GM10248 (cell line): ENCODE measurements at places on chromosomes 13 and 19.
A peak's percentile ranks its signal among the peaks of the same experiment; 100 is the strongest.

- DNase-seq, result no peak
Observed at GRCh38 chr19:16096280-16096855, 15.3 kb upstream of the RAB8A start.

- no peak for DNase-seq
Observed at GRCh38 chr13:38530492-38530891, 156.4 kb upstream of the FREM2 start.

DNA sequence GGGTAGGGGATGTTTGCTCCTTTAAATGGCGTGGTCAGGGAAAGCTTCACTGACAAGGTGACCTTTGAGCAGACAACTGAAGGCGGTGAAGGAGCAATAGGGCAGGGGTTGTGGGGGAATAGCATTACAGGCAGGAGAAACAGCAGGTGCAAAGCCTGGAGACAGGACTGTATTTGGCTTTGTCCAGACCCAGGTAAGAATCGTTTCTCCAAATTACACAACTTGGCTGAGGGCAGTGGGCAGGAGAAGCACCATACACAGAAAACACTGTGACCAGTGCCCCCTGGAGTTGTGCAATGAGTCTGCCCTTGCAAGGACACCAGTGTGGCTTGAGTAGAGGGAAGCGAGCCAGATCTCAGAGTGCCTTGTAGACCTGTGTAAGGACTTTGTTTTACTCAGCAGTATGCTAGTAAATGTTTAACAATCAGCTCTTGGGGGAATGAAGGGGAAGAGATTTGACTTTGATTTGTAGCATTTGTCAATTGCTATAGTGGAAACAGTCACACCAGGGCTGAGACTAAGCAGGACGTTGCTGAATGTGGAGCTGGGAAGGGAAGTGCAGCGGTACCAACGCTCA, 360.0 kb downstream of the DCT start:
- DNase-seq, result no peak

- DNase-seq, result no peak
Observed at GRCh38 chr13:40483601-40484000, 182.8 kb downstream of the FOXO1 start.

GRCh38 chr13:47437406-47437805, 540.6 kb upstream of the HTR2A start:
- DNase-seq, result no peak

DNA sequence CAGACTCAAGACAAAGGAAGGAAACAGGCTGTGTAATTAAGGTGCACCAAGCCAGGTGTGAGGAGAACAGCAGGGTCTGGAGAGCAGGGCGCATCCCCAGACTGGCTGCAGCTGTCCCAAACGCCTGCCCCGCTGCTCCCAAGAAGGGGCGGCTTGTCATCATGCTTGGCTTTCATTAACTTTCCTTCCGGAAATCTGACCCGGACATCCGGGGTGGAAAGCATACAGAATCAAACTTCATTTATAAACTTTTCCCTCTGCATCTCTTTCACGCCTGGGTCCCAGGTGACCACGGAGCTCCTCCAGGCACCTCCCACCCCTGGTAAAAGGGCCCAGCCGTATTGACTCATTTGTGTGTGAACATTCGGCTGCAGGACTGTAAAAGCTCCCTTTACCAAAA, 31.7 kb downstream of the TSHZ3 start:
- DNase-seq, result no peak

DNA sequence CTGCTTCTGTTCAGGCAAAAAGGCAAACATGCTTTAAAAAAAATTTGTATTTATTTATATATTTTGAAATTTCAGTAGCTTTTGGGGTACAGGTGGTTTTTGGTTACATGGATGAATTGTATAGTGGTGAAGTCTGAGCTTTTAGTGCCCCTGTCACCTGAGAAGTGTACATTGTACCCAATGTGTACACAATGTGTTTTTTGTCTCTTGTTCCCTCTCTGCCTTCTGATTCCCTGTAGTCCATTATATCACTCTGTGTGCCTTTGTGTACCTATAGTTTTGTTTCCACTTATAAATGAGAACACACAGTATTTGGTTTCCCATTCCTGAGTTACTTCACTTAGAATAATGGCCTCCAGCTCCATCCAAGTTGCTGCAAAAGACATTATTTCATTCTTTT, 77.4 kb downstream of the PDS5B start:
- DNase-seq, result no peak

- no peak for DNase-seq
Observed at GRCh38 chr19:13505761-13506470, 363 bp downstream of the CACNA1A start.

GRCh38 chr13:45179428-45179827, 21.4 kb downstream of the KCTD4 start:
- no peak for DNase-seq

DNA sequence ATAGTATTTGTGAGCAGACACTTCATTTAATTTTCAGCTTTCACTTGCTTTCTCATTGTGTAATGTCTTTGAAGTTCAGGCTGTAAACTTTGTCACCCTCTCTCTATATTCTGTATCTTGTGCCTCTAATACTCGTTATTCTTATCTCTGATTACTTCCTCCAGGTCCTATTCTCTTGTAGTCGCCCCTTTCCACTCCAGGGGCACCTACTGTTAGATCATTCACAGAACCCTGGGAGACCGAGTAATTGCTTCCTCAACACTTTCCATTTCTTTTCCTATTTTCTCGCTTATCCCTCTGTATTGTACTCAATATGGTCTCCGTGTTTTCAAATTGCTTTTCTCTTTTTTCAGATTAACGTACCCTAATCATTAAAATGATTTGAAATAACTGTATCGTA, 93.9 kb upstream of the TDRD3 start:
- no peak for DNase-seq

GRCh38 chr13:42658019-42658418, 84.1 kb downstream of the TNFSF11 start:
- DNase-seq, result no peak

DNA sequence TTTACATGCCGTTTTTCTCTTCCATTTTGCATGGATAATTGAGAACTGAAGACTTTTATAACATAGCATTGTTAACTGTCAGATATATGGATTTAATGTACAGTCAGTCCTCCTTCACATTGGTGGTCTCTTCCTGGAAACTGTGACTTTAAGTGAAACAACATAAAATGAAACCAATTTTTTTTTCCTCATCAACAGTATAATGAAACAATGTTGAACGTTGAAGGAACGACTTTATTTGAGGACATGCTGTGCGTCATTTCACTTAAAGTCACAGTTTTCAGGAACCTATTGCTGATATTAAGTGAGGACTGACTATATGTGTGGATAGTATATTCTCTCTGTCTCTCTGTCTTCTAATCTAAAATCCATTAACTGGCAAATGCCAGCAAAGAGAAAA, 54.8 kb downstream of the COG3 start:
- no peak for DNase-seq

DNA sequence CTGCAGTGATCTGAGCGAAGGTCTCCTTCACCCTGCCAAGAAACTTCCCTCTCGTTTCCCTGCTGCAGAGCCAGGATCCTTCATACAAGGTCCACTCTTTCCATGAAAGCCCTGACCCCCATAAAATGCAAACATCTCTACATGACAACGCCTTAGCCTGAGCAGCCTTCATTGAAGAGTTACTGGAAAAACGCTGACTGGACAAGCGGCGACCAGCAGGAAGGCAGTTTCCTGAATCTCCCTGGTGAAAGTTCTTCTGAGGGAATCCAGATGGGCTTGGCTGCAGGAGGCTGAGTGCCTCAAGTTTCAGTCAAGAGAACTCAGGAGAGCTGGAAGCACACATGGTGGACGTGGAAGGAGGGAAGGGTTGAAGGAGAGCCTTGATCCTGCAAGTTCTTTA, 17.7 kb downstream of the GSX1 start:
- no peak for DNase-seq

GRCh38 chr19:4647676-4648644, 8.6 kb downstream of the TNFAIP8L1 start:
- DNase-seq, result peak; percentile 38

DNA sequence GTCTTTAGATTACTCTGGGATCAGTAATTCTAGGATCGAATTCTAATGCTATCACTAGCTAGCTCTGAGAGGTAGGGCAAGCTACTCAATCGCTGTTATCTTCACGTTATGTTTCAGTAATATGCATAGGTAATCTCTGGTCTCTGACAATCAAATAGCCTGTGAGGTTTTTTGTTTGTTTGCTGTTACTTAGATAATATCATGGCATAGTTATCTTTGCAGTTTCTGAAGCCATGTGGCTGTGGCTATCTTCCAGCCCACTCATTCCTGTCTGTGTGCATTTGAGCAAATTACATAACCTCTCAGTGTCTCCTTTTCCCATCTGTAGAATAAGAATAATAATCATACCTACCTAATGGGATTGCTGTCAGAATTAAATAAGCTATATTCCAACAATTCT, 330.2 kb downstream of the PCDH9 start:
- no peak for DNase-seq

GRCh38 chr13:109790942-109791605, 4.7 kb upstream of the IRS2 start:
- no peak for DNase-seq

DNA sequence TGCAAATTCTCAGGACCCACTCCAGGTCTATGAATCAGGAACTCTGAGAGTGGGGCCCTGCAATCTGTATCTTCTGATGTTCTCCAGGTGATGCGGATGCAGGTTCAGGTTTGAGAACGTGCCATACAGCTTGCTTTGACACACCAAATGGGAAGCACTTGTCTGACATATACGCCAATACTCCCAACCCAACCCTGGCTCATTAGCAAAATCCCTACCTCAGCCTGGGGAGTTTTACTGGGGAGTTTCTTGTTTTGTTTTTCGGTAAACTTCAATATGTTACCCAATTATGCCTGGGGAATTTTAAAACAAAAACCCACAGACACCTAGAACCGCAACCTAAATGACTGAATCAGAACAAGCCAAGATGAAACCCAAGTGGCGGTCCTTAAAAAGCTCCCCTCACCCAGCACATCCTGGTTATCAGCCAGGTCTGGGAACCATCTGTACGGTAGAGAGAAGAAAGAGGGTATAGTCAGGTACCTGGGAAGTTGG, 41.2 kb downstream of the ABCC4 start:
- DNase-seq, result no peak

GRCh38 chr19:45607071-45608029, 5.3 kb upstream of the GPR4 start:
- peak; percentile 61 for DNase-seq

DNA sequence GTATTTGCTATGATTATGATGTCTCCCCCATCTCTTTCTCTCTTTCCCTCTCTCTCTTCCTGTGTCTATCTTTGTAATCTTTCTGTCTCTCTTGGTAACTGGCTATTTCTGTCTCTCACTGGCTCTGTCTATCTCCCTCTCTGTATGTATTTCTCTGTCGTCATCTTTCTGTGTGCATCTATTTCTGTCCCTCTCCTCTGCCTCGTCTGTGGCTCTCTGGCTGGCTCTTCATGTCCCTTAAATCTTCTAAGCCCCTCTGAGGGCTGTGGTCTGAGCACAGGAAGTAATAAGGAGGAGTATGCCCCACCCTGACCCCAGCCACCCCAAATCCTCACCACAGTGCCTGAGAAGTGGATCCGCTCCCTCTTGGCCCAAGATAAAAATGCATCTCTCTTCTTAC, 104.4 kb downstream of the DNAJC15 start:
- DNase-seq, result no peak

- peak; percentile 43 for DNase-seq
Observed at GRCh38 chr13:49220036-49220855, at the start of gene MLNR. TSS of gene MLNR (plus strand) at chr13:49220338. CDS start at chr13:49220338, 0 bp downstream.

DNA sequence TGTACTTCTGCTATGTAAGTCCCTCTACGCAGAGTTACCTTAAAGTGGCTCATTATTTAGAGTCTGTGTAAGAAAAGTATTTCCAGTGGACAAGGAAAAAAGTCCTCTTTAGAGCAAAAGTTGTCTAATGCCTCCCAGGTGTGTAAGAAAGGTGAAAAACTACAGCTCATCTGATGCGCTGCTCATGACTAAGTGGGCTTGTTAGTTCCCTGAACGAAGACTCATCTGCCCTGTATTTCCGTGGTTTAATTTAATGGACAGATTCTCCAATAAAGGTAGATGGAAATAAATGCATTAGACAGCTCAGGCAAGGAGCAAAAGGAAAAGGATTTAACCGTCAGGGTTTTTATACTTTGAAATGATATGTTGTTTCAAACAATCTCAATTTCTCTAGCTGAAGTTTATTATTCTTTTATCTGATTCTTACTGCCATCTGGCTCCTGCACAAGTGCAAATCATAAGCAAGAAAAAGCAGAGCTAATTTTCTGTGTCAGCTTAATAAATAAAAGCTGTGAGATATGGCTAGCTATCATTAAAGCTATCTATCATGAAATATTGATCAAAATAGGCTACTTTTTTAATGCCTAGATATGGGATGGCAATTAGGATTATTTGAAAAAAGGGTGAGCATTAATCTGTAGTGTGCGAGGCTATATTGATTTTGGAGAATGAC, 73.7 kb upstream of the PCDH9 start:
- DNase-seq, result no peak
